ENCODE measurements at places on chromosomes 12 and 14.

DNA sequence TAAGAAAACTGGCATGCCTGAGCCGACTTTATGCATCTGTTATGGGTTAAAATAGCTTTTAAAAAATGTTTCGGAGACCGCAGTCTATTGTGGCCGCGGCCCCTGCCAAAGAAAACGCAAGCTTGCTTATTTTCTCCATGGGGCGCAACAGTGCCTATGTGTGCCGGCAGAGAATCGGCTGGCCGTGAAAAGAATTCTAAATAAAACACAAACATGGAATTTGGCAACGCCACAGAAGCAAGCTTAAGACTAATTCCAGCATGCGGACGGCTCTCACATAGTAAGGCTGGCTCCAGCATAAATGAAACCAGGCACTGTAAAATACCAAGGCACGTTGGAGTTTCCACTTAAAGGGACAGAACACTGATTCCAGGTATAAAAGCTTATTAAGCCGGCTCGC, 56.7 kb downstream of the BCL11B start:
- no peak overlapping the region for H3K4me3 ChIP-seq
- H3K36me3 ChIP-seq = no peaks in the 10 kb centered on the region
- no peak overlapping the region for H3K27ac ChIP-seq
- H3K4me1 ChIP-seq = no peaks in the 10 kb centered on the region

GRCh38 chr14:52862632-52863333, 71.4 kb upstream of the GNPNAT1 start:
- H3K4me3 ChIP-seq = no peak overlapping the region
- H3K36me3 ChIP-seq = peaks cover 28% of the 10 kb centered on the region
- H3K27me3 ChIP-seq = no peaks in the 10 kb centered on the region
- H3K4me1 ChIP-seq = no peaks in the 10 kb centered on the region
- DNase-seq = no peak

GRCh38 chr14:95544588-95544987, 9.7 kb downstream of the GLRX5 start:
- H3K4me1 ChIP-seq = no peaks in the 10 kb centered on the region
- no peaks in the 10 kb centered on the region for H3K27me3 ChIP-seq
- H3K4me3 ChIP-seq = no peak overlapping the region

DNA sequence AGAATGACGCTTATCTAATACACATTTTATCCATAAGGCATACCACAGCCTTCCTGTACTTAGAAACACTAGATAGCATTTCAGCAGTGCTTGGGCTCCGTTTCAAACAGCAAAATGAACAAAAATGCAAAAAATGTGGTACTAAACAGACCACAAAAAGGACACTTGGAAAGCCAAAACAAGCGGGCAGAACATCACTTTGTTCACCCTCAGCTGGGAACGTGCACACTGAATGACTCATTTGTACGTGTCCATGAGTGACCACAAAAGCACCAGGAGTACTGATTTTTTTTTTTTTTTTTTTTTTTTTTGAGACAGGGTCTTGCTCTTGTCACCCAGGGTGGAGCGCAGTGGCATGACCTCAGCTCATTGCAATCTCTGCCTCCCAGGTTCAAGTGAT, 8.9 kb upstream of the FOXN3 start:
- no peak overlapping the region for H3K27ac ChIP-seq
- no peak for DNase-seq
- H3K4me3 ChIP-seq = no peak overlapping the region

DNA sequence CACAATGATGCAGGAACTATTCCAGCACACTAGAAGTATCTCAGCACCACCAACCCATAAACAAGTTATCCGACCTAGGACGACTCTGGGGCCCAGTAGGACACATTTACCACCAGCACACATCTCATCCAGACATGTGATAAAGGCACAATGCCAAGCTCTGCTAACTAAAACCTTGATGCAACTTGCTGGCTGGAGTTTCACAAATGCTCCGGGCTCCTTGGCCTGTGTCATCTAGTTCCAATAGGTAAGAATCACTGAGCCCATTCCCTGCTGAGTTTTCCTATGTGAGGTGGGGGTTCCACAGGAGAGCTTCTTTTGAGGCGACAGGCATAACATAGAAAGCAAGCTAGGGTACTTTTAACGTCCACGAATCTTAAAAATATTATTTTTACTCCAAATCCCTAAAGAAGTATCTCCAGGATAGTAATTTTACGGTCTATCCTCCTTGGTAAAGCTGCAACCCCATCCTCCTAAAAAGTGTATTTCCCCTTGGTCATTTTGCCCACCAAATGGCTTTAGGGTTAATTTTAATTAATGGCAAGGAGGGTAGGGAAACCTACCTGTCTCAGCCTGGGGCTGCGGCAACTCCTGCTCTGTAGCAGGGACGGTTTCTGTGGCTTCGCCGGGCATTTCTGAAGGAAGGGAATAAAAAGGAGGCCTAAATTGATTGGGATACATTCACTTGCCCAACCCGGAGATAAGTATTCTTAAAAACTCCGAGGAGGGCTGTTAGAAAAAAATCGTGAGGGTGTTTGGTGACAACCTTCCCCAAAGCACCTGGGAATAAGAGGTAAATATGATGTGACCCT, 1.0 kb downstream of the NACA start:
- peaks cover 52% of the 10 kb centered on the region for H3K36me3 ChIP-seq
- peak overlapping the region; percentile 50 for H3K27ac ChIP-seq
- no peaks in the 10 kb centered on the region for H3K27me3 ChIP-seq
- H3K4me3 ChIP-seq = peak overlapping the region; percentile 99
- no peak for DNase-seq
- H3K4me1 ChIP-seq = peaks cover 10% of the 10 kb centered on the region

All from H9 (cell line).